ENCODE measurements at places on chromosomes 12 and 14. TPM values are rescaled to one million over a fixed set of nuclear protein-coding genes. Genes with fewer than 3 reads are reported as not detected.

- no peaks in the 10 kb centered on the region for H3K36me3 ChIP-seq
- peaks cover 2% of the 10 kb centered on the region for H3K27me3 ChIP-seq
- H3K27ac ChIP-seq = no peak overlapping the region
- H3K4me3 ChIP-seq = no peak overlapping the region
- no peaks in the 10 kb centered on the region for H3K4me1 ChIP-seq
Observed at GRCh38 chr14:76613616-76614015, 147.7 kb upstream of the VASH1 start.

Gene HOXC12
- polyA plus RNA-seq = not detected

GRCh38 chr12:24561411-24561871 is 387.5 kb downstream of the BCAT1 start:
- DNase-seq = peak; percentile 65
- H3K4me1 ChIP-seq = peaks cover 5% of the 10 kb centered on the region
- H3K27ac ChIP-seq = peak overlapping the region; percentile 98

Gene ATG101
- 113 TPM for polyA plus RNA-seq

Gene NOVA1
- 2.0 TPM for polyA plus RNA-seq

Gene FAM222A
- polyA plus RNA-seq = 0.32 TPM

All from IMR-90 (cell line).